Stimulated activated CD4-positive, alpha-beta T cell treated with anti-CD3 and anti-CD28 coated beads, Interleukin-12 subunit alpha, Interleukin-12 subunit beta, amount 100 ng/mL, for 24 hours (primary cell): ENCODE measurements at places on chromosomes 16 and 17.

- DNase-seq = no peak
Observed at GRCh38 chr16:69405757-69406156, 18.7 kb upstream of the CYB5B start.

- peak; percentile 8 for DNase-seq
Observed at GRCh38 chr17:1830288-1830687, 483 bp downstream of the RPA1 start.

GRCh38 chr16:9002042-9002441 lies 38.3 kb upstream of the USP7 start:
- DNase-seq = no peak

GRCh38 chr17:28509789-28510188 lies 3.6 kb downstream of the FOXN1 start:
- DNase-seq = no peak

DNA sequence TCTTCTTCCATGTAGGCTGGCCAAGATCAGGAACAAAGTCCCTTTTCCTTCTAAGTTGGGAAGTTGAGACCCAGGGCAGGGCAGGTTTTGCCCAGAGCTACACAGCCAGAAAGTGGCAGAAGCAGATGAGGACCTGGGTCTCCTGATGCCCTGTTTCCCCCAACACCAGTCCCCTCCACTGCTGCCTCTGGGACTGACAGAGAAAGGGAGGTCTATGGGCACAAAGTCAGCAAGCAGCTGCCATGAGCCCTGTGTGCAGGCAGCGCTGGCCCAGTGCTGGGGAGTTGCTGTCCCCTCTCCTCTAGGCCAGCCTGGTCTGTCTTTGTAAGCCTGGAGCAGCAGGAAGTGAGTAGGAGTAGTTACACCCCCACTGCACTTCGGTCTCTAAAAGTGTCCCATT lies 46.9 kb upstream of the NKD1 start:
- DNase-seq = no peak

DNA sequence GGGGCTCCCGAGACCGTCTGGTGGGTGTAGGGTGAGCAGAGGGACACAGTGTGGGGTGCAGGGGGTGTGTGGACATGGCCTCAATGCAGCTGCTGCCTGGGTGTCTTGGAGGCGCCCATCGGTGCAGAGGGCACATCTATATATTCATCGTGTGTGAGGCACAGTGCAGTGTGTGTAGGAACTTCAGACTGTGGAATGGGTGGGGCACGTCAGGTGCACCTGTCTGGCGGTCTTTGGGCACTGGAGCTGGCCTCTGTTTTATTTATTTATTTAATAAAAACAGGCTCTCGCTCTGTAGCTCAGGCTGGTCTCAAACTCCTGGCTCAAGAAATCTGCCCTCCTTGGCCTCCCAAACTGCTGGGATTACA lies 16.8 kb downstream of the LASP1 start:
- no peak for DNase-seq

DNA sequence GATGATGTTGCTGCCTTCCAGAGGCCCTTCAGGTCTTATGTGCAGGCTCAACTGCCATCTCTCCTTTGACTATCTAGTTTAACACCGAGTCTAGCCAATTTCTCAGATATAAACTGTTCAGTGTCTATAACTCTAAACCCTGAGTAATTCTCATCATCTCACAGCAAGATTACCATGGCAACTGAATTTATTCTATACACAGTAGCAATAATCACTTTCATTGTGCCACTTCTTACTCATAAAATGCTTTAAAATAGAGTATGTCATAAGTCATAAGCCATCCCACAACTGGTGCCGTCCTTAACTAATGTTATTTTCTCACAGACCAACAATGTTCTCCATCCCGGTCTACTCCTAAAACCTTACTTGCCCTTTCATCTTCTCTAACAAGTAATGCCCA lies 45.0 kb downstream of the SYNRG start:
- no peak for DNase-seq

- DNase-seq = no peak
Observed at GRCh38 chr17:53499277-53499676, 323.4 kb upstream of the KIF2B start.

- no peak for DNase-seq
Observed at GRCh38 chr17:80755650-80756405, 211.2 kb downstream of the RPTOR start.

DNA sequence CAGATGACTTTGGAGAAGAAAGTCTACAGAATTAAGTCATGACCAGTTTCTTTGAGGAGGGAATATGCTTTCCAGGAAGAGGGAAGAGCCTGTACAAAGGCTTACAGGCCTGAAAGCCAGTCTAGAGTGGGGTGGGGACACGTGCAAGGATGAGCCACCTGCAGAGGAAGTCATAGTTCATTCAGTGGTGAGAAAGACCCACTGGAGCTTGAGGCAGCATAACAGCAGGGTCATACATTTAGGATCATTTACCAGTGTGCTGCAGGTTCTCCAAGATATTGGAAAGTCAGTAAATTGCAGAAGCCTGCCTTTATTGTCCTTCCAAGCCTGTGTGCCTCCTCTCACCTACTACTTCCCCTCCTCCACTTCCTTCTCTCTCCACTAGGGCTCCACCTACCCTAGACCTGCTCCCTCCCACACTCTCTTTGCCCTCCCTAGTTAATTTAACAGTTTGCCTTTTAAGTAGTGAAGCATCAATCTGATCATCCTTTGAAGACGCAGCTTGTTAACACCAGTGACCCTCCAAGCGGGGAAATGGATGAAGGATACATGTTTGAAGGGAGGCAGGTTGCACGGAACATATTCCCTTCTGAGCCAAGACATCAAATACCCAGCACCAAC lies 40.2 kb downstream of the CDRT15 start:
- DNase-seq = no peak
